Inflammatory macrophage (primary cell): ENCODE measurements at places on chromosomes 16 and 17.

GRCh38 chr17:79890706-79891105, 51.5 kb upstream of the CBX4 start:
- DNase-seq: no peak

GRCh38 chr16:13324851-13325250, 423.5 kb downstream of the SHISA9 start:
- no peak for DNase-seq

DNA sequence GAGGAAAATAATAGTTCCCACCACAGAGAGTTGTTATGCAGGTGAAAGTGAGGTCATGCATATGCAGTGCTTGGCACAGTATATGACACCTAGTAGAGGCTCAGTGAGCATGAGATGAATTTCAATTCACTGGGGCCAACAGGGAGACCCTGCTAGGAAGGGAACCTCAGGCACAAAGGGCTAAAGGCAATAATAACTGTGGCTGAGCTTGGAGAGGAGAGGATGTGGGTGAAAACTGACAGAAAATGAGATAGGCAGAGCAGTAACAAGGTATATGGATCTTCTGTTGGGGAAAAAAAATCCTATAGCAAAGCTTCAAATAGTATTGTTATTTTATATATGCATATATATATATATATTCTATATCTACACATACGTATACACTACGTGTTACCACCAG, 25.0 kb upstream of the GINS3 start:
- no peak for DNase-seq

- peak; percentile 91 for DNase-seq
These were observed 68.6 kb downstream of the ZZEF1 start for GRCh38 chr17:4073983-4074830.

DNA sequence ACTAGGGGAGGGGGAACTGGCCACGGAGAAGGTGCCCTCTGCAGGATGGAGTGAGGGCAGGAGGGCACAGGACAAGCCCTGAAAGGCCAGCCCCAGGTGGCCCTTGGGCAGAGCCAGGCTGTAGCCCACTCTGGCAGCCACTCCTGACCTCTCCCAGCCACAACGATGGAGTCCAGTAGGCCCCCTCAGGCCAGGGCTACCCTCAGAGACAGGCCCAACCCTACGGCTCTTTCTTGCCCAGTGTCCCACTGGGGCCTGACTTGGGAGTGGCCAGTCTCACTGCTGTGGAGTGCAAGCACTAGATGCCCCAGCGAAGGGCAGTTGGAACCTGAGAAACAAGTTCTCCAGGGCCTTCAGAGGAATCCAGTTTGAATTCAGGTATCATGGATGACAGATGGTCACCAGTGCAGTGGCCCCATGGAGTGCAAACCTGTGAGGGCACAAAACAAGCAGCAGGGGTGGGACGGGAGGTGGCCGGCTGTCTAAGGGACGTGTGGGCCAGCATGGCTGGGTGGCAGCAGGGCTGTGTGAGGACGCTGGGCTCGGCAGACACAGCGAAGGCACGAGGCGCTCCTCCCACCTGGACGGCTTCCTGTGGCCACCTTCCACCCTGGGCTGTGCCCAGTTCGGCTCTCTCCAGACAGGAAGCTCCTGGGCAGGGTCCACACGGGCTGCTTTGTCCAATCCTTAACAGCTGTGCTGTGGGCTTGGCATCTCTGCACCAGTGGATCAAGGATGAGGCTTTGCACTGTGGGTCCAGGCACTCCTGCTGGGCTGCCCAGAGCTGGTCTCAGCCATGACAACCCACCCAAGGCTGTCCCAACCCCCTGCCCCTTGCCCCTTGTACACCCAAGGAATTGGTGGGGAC, 72.1 kb downstream of the AMFR start:
- no peak for DNase-seq

DNA sequence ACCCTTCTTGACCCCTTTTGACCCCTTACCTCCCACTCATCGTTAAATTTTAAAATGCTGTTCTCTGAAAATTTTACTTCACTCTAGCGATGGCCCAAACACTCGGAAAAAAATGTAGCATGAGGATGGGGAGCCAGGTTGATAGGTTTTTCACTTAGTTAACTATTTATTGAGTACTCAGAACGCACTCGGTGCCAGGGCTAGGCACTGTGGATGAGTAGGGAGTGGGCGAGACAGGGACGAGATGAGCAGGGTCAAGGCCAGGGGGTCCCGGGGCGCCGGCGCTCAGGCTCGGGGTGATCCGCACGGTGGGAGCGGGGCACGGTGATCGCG, 392 bp downstream of the ZSCAN32 start:
- DNase-seq: no peak

DNA sequence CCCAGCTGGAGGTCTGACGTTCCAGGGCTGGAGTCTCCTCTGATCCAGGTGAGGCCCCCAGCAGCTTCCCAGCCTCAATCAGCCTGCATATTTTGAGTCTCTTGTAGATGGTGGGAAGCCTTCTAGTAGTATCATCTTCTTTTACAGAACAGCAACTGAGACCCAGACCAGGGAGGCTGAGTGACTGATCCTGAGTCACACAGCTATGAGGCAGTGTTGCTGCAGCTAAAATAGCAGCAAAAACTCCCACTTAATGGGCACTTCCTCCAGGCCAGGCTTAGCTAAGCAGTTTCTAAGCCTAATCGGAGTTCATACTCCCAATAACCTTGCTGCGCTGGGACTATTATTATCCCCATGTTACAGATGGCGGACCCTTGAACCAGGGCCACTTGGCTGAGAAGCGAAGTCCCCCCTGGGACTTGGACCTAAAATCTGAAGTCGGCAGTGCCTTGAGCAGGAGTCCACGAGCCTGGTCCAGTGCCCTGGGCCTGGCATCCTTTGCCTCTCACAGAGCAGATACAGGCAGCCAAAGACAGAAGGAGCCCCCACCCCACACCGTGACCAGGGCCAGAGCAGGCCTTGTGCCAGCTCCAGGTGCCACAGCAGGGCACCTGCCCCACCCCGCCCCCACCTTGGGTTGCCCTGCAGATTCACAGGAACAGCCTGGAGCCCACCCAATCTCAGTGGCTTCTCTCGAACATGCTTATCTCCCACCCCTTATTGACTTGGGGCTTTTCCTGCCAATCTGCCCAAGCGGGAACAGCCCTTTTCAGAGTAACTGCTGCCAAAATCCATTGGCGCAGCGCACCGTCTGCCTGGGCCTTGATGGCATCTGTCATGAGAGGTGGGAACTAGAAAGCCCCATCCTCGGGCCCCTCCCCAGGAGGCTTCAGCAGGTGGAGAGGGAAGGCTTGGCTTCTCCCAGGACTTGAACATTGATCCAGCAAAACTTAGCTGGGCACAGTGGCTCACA, 65.1 kb downstream of the SOCS1 start:
- DNase-seq: peak; percentile 76

GRCh38 chr16:85712801-85713200, 24.0 kb upstream of the GINS2 start:
- no peak for DNase-seq
